WTC11 (cell line): ENCODE measurements at places on chromosomes 4 and X. TPM values are rescaled to one million over a fixed set of nuclear protein-coding genes. Genes with fewer than 3 reads are reported as not detected.

GRCh38 chrX:148601034-148601433, 100.6 kb downstream of the AFF2 start:
- no peak for DNase-seq

DNA sequence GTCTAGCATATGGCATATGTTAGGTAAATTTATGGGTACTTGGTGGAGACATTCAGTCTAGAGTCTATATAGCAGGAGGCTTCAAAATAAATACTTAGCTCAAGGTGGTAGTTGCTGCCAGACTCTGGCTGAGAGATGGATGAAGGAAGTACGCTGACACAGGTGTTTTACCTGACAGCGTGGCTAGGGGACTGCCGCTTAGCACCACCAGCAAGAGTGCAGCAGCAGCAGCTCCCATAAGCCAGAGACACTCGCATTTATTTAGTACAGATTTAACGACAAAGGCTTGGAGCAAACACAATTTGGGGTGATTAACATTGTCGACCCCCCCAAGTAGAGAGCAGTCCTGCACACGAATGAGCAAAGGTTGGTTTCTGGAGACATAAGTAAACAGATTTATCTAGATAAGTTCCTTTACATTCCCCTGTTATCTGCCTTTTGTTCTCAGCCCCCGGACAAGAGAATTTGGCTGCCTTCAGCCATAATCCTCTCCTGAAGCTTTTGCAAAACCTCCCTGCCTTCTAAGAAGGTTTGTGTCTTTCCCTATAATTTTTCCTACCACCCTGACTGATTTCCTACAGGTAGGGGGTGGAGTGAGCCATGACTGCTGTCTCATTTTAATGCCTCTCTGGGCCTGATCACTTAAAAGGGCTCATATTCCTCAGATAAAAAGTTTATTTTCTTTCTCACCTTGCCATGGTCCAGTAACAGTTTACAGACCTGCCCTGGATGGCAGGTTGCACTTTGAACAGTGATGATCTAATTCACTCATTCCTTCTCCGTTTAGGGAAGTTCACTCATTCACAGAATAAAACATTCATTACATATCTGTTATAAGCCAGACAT, 64.6 kb downstream of the RHOH start:
- no peak for DNase-seq

DNA sequence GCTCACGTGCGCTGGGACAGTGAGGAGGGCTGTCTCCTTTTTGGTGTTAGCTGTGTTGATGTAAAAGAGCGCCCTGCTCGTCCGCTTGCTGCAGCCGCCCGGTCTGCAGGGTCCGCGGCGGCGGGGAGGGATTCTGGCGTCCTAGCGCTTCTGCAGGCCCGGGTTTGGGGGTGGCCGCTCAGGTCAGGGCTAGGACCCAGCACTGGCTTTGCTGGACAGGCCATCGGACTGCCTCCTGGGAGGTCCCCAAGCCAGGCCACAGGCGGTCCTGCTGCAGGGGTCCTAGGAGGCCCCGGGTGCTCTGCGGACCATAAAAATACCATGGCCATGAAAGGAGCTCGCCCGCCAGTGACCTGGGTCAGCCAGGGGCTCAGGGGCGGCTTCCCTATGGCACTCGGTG, 308.7 kb downstream of the DCTD start:
- no peak for DNase-seq

The PRR32 gene
- total RNA-seq: not detected in 3 replicates

DNA sequence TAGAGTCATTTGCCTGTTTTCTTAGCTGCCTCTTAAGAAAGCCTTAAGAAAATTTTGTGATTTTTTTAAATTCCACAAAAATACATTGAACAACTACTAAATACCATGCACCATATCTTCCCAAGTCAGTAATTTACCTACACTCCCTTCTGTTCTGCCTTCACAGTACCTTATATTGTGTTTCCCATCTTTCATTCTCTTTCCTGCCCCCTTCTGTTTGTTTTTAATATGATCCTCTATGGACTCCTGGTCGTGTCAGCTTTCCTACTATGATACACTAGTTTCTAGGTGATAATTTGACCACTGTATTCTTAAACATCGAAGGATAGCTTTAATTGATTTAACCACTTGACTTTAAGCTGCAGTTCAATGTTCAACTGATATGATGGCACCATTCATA, 297.7 kb upstream of the HAND2 start:
- no peak for DNase-seq

DNA sequence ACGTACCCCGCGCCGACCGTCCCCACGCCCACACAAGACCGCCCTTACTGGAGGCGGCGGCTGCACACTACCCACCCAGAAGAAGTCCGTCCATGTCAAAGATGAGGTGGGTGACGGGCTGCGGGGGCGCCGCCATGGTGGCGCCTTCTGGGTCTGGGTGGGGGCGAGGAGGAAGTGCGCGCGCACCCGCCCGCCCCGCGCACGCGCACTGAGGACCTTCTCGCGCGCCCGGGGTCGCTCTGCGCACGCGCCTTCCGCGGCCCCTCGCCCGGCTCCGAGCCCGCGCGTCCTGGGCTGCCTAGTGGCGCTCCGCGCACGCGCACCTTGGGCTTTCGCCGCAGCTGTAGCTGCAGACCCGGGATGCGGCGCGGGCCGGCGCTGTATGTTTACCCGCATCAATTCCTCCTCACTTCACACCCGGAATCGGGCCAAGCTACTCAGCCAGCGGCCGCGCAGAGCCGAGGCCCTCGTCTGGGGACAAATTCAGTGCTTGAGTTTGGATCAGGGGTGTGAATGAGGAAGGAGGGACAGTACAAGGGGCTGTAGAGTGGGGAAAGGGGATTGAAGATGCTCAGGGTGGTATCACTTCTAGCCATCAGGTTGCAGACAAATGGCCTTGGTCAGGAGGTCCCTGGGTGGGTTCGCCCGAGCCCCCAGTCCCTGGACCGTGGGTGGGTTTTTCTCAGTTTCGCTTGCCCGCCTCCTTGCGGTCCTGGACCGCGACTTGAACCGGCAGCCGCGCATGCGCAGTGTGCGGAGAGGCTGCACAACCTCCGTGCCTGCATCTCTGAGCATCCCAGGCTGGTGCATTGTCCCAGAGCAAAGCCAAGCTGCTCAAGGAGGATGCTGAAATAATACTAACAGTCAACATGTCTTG, at the start of gene PUDP:
Gene PUDP, minus strand, starts transcription at position 176 of the 877 bp plus-strand sequence. Its CDS starts 40 bp downstream, at position 136.
- DNase-seq: peak; percentile 79

The SPANXC gene
- total RNA-seq: not detected in 3 replicates

The TLR2 gene
- total RNA-seq: 1.3 to 1.7 TPM (median 1.4 TPM) in 3 replicates

The CTAG2 gene
- total RNA-seq: not detected in 3 replicates

The RBMXL3 gene
- not detected in 3 replicates for total RNA-seq

- DNase-seq: no peak
These were observed 997.1 kb downstream of the RAB28 start for GRCh38 chr4:12487000-12487399.

- DNase-seq: peak; percentile 67
These were observed 114.3 kb upstream of the TEX13C start for GRCh38 chrX:125205133-125205917.

DNA sequence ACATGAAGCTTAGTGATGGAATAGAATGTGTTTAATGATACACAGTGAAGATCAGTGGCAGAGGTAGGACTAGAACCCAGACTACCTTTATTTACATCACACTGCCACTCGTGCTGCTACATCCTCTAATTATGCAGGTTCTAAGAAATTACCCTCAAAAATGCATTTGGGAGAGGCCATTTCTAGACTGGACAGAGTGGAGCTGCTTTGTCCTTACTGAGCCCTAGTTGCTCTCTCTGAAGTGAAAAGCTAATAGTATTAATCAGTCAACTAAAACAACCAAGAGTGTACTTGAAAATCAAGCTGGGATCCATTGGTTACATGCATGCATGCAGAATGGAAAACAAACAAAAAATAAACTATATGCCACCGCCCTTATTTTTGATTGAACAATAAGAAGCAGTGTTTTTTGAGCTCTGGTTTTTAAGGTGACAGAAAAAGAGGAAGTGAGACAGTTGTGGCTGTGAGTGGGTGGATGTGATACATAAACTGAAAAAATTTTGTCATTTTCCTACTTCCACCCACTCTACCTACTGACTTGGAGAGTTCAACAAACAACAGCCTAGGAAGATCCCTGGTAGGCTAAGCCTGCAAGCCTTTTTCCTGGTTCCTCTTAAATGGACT, 6.8 kb upstream of the VSIG4 start:
- no peak for DNase-seq

DNA sequence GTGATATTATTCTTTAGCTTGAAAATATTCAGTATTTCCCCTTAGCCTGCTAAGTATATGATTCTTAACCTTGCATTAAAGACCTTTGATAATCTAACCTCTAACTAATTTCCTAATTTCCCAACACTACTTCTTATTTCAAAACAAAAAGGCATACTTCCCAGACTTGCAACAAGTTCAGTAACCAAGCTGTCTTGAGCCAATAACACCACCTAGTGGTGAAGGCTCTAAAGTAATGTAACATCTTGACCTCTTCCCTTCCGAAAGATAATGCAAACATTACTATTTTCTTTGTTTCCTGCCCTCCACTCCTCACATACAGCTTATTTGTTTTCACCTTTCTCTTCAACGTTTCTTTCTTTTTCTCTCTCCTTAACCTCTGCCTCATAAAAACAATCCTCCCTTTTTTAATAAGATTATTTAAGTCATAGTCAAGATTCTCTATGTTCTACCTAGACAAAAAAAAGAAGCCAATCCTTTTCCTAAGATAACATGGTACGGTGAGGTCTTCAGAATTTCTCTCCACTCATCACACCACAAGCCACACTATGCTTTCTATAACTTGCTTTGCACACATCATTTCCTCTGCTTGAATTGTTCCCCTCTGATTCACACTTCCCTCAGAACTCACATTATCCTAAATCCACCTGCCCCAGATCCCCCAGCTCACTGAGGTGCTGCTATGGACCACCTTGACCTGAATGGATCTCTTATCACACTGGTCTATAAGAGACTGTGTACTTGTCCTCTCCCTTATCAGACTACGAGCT, 3.5 kb downstream of the FAT1 start:
- no peak for DNase-seq

GRCh38 chr4:78661086-78661690, 109.6 kb downstream of the ANXA3 start:
- no peak for DNase-seq
